Renal cortical epithelial cell (primary cell): ENCODE measurements at places on chromosomes 5 and 9. TPM values are rescaled to one million over a fixed set of nuclear protein-coding genes. Genes with fewer than 3 reads are reported as not detected.

DNA sequence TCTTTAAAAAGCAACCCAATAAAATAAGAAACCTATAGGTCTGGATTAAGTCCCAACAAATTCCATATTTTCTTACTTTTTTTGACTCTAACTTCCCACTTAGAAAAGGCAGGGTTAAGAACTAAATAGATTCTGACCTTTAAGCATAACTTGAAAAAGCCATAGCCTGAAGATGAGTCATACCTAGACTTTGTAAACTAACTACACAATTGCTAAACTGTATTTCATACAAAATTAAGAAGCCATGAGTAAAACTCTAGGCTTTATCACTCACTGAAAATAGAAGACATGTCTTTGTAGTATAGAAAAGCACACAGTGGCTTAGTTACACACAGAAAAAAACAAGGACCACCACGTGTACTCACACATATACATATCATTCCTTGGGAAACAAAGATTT lies 51.5 kb downstream of the MLLT3 start:
- DNase-seq = peak; percentile 90

DNA sequence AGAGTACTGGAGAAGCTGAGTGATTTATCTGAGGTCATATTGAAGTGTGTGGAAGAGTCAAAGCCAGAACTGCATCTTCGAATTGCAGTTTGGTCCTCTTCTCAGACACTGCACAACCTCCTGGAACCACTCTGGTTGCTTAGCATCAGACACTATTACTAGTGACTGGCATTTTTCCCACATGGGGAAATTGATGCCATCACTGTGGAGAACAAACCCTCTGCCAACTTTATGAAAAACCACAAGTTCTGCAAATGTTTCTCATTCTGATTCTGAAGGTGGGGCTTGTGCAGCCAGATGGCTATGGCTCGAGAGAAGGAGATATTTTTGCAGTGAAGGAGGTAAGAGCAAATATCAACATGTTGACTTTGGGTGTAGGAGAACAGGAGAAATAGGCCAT lies 67.2 kb downstream of the KCTD16 start:
- no peak for DNase-seq

- DNase-seq = no peak
Observed at GRCh38 chr5:32095261-32095671, 78.9 kb downstream of the GOLPH3 start.

FOXD4 gene
- 0.20 TPM in 1 of 2 replicates, not detected in the other for total RNA-seq

DNA sequence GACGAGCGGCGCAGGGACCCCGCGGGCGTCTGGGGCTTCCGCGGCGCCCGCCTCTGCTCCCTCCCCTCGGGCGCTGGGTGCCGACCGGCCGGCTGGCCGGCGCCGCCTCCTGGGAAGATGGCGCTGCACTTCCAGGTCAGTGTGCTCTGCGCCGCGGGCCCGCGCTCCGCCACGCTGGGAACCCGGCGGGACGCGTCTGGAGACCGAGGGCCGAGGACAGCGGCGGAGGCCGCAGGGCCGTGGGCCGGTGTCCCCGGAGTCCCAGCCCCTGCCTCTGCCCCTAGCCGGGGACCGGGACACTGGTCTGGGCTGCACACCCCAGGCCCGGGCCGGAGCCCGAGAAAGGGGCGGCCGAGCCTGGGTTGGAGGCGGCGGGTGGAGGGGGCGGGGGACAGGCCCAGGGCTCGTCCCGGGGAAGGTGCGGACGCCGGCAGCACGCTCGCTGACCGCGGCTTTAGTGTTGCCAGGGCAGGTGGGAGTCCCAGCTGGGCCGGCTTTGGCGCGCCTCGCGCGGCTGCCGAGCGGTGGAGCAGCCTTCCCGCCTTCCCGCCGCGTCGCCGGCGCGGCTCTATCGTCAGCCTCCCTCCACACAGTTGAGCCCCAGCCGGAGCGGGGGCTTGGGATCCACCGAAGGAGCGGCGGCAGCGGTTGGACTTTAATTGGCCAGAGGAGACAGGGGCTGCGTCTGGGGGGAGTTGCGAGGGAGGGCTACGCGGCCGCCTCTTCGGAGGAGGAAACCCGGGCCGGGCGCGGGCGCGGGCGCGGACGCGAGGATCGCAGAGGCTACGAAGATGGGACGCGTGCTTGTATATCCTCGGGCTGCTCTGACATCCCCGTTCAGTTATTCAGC lies at the start of gene RANBP17:
TSS of gene RANBP17 (plus strand) at position 102 of the 850 bp plus-strand sequence.
- no peak for DNase-seq

CMBL gene
- total RNA-seq = 7.6 and 28.6 TPM in 2 replicates

HSPA9 gene
- 386 and 419 TPM in 2 replicates for total RNA-seq

- DNase-seq = peak; percentile 97
Observed at GRCh38 chr5:57986761-57987341, 473.0 kb downstream of the PLK2 start.

ST6GALNAC6 gene
- total RNA-seq = 23.1 and 30.5 TPM in 2 replicates

GRCh38 chr5:178474562-178475184 lies 115.5 kb downstream of the COL23A1 start:
- peak; percentile 22 for DNase-seq

GRCh38 chr5:55413644-55414043 lies 105.9 kb downstream of the MTREX start:
- no peak for DNase-seq

DNA sequence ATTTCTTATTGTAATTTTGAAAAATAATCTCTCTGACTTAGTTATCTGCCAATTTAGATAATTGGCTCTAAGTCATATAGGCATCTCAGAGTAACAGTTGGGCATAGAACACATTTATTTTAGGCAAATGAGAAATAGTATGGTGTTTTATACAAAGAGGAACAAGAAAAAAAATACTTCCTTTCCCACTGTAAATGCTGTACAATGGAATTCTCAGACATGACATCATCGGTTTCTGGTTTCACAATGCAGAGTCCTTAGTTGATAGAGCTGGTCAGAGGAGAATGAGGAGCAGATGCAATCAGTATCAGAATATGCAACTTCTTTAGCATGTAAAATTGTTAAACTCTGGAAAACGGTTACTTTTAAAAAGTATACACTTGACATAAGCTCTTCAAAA lies 49.4 kb downstream of the PLK2 start:
- peak; percentile 79 for DNase-seq

GRCh38 chr9:1400983-1401382 lies 350.8 kb downstream of the DMRT2 start:
- DNase-seq = no peak

GRCh38 chr9:84349671-84350070 lies 9.1 kb upstream of the SLC28A3 start:
- no peak for DNase-seq

RMI1 gene
- total RNA-seq = 5.2 and 11.6 TPM in 2 replicates

ADAMTS6 gene
- 2.7 and 41.8 TPM in 2 replicates for total RNA-seq

- DNase-seq = no peak
Observed at GRCh38 chr5:86526811-86527348, 90.9 kb upstream of the COX7C start.

GRCh38 chr5:146653560-146653959 lies 137.6 kb upstream of the GPR151 start:
- no peak for DNase-seq

CCDC171 gene
- total RNA-seq = 0.87 and 3.4 TPM in 2 replicates

GRCh38 chr5:180324601-180324950 lies 28.6 kb downstream of the GFPT2 start:
- DNase-seq = no peak

GRCh38 chr5:88691230-88691582 lies 191.8 kb downstream of the MEF2C start:
- no peak for DNase-seq

GRCh38 chr9:111744363-111744762 lies 50.4 kb downstream of the SHOC1 start:
- DNase-seq = no peak

DNA sequence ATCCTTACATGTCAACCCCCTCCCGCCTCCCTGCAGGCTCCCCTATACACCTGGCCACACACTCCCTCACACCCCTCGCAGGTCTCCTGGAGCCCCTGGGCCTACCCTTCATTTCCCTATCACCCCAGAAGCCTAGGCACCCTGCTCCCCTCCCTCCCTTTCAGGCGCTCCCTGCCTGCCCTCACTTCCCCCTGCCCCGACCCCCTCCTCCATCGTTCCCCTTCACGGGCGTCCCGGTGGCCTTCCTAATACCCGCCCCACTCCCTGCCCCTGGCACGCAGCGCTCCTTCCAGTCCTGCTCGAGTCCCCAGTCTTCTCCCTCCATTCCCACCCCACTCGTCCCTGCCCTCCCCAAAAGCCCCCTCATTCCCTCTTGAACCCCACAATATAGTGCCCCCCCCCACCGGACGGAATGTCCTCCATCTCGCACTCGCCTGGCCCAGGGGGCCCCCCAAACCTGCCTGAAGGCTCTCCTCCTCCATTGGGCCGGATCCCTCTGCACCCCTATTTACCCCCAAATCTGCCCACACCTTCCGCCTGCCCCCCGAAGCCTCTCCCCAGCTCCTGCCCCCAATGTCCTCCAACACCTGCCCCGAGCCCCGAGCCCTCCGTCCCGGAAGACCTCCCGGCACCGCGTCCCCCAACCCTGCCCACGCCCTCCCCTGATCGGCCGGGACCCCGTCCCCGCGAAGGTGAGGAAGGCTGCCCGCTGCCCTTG lies 746 bp downstream of the STRBP start:
- no peak for DNase-seq

DNA sequence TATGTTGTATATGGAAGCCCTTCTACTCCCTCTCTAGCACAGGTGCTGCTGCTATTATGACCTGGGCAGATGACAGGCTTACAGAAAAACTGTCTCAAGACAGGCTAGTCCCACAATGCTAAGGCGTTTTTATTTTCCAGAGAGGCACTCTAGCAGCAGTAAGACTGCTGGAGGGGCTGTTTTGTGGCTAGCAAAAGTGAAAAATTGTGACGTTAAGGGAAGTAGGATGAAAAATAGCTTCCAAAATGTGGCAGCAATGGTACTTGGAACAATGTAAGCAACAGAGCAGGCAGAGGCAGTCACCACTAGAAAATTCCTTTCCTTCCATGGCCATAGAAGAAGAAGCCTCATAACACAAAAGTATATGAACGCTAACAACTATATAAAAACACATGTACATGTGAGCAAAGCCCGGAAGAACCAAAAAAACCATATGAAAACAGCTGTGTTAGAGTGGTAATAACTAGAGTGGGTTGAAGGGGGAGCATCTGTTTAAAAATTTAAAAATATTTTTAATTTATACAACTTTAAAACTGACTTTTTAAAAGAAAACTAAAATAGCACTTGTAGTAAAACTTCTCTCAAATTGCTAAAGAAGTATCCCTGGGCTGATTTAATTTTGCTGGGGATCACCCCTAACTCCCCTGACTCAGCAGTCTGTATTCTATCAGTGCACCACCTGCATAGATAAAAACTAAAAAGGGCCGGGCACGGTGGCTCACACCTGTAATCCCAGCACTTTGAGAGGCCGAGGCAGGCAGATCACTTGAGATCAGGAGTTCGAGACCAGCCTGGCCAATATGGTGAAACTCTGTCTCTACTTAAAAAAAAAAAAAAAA lies 30.6 kb downstream of the CLINT1 start:
- no peak for DNase-seq

- DNase-seq = no peak
Observed at GRCh38 chr9:71025728-71026127, 95.7 kb downstream of the TRPM3 start.

PCDHGB6 gene
- total RNA-seq = 1.0 and 2.3 TPM in 2 replicates

- no peak for DNase-seq
Observed at GRCh38 chr5:73749485-73750270, 123.7 kb downstream of the ARHGEF28 start.

GRCh38 chr5:153043886-153044285 lies 446.6 kb upstream of the GRIA1 start:
- peak; percentile 19 for DNase-seq

GRCh38 chr9:13932528-13933267 lies 381.2 kb downstream of the NFIB start:
- DNase-seq = no peak

DNA sequence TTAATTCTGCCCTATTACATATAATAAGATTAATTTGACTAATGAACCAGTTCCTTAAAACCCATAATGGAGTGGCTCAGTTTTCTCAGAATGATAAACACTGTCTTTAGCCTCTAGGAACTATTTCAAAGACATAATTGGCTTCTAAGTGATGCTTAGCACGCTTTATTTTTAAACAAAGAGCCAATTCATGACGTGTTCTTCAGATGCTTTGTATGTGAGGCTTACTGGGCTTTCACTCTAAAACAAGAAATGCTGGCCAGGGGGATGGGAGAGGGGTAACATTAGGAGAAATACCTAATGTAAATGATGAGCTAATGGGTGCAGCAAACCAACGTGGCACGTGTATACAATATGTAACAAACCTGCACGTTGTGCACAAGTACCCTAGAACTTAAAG lies 7.6 kb upstream of the SFXN1 start:
- DNase-seq = no peak

GRCh38 chr9:95157481-95158151 lies 159.9 kb downstream of the FANCC start:
- peak; percentile 74 for DNase-seq

SPINK4 gene
- not detected in 2 replicates for total RNA-seq

FGF10 gene
- total RNA-seq = not detected in 2 replicates

DNA sequence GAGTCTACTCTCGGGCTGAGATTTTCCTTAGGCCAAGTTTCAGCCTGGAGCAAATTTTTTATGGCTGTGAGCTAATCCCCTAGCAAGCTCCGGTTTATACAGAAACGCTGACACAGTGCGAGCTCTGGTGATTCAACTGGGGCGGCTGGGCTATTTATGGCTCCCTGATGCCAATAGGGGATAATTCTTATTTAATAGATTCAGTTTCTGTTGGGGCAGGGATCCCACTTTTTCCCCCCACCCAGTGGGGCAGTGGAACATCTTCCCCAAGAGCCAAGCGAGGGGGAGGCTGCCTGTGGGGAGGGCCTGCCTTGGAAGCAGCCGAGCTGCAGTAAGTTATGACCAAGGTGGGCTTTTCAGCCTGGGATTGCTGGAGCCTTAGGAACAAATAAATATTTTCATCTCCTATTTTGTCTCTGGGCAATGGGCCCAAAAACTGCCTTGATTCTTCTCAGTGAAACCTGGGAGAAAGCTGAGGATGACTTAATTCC lies 129.1 kb downstream of the MACROH2A1 start:
- DNase-seq = no peak

SNX2 gene
- 84.2 and 101 TPM in 2 replicates for total RNA-seq

DNA sequence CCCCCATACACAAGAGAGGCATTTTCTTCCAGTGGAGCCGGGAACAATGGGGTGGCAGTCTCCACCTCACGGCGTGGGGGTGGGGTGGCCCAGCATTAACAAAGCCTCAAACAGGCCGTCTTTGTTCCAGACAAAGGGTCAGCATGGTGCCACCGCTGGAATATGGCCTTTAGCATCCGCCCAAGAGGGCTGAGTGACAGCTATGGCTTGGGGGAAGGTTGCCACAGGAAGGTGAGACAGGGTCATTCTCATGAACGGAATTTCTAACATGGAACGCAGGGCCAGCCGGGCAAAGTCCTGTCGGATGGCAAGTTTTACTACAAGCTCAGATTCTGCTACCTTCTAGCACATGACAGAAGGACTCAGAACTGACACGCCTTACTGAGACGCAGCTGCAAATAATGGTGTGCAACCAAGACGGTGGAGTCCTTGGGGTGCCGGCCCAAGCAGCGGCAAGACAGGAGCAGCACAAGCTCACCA lies 64.0 kb downstream of the OTULIN start:
- DNase-seq = no peak

DNA sequence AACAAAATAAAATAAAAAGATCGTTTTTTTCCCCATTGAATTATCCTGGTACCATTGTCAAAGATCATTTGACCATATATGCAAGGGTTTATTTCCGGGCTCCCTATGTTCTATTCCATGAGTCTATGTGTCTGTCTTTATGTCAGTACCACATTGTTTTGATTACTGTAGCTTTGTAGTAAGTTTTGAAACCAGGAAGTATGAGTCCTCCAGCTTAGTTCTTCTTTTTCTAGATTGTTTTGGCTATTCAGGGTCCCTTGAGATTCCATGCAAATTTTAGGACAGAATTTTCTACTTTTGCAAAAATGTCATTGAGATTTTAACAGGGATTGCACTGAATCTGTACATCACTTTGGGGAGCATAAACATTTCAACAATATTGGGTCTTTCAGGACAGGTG lies 18.7 kb upstream of the EEIG1 start:
- DNase-seq = no peak
